ENCODE measurements at places on chromosomes 3 and 15.
A peak's percentile ranks its signal among the peaks of the same experiment; 100 is the strongest.

GRCh38 chr15:70217226-70218160, 119.8 kb upstream of the TLE3 start:
- DNase-seq: no peak

DNA sequence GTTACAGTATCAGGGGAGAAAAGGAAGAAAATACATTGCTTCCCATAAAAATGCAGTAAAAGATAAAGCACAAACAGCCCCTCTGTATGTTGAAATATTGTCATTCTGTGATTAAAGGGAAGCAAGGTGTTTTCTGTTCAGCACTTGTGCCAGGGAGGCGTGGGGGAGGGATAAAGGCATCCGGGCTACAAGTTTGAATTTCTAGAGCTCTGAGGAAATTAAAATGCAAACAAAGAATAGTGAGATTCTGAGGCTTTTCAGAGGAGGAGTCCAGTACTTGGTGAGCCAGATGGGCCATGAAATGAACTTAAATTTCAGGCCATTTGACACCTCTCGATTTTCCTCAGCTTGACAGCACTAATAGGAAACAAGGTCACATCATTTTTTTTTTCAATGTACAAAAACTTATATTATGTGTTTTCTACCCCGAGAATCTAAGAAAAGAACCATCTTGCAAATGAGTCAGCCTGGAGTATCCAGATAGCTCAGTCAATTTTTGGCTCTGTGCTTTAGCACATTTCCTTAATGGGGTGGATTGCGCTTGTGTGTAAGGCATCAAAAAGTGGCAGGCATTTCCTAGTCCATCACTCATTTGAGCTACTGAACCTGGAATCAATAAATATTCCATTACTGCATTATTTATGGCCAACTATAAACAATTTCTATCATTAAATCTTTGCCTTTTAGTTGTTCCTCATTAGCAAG, 640.8 kb upstream of the TBL1XR1 start:
- DNase-seq: no peak

GRCh38 chr3:43286841-43287499, 630 bp downstream of the SNRK start:
- DNase-seq: peak; percentile 12

GRCh38 chr15:40267670-40268069, 15.2 kb downstream of the ANKRD63 start:
- DNase-seq: no peak

- no peak for DNase-seq
Observed at GRCh38 chr3:55668359-55668758, 181.3 kb upstream of the WNT5A start.

DNA sequence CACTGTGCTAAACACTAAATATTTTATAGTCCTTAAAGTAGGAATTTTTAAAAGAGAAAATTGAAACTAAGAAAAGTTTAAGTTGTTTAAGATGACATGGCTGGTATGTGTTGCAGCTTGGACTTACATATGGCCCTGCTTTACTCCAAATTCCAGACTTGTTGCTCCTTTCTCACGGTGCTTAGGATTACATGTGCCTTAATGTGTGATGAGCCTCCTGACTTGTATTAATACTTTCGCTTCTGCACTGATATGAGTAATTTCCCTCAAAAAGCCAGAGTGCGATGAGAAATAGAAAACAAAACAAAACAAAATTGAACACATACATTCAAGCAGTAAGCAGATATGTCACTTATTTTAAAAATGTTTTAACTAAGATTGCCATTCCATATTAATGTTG, 250.2 kb downstream of the VGLL3 start:
- no peak for DNase-seq

- no peak for DNase-seq
Observed at GRCh38 chr3:38645601-38646000, 3.9 kb downstream of the SCN5A start.

GRCh38 chr3:183117056-183117455, 17.8 kb upstream of the MCCC1 start:
- no peak for DNase-seq

- no peak for DNase-seq
Observed at GRCh38 chr3:44687898-44688297, 24.6 kb upstream of the ZNF502 start.

- DNase-seq: no peak
Observed at GRCh38 chr3:184798120-184798519, 13.8 kb upstream of the VPS8 start.

DNA sequence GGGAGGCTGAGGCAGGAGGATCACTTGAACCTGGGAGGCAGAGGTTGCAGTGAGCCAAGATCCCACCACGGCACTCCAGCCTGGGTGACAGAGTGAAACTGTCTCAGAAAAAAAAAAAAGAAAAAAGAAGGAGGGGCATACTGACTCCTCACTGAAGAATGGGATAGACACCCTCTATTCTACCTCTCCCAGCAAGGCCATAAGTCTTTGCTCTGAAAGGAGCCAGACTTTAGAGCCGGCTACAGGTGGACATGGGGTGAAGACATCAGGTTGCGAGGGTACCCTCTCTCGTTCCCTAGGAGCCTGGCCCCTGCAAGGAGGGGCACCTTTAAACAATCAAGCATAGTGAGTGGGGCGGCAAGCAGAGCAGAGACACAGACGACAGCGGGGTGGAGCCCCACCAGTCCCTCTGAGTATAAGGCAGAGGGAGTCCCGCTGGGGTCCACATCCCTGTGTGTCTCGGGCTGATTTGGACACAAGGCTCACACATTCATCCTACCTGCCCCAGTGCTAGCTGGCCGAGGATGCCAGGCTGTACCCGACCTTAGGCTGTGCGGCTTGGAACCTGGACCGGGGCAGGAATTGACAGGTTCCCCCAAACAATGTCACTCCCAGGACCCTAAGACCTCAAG, 1.1 kb downstream of the GRAMD2A start:
- DNase-seq: no peak
